ENCODE measurements at places on chromosomes 7 and 10.

- DNase-seq: no peak
Measured at GRCh38 chr10:93028883-93029282, 31.7 kb upstream of the CYP26C1 start.

- DNase-seq: peak; percentile 78
Measured at GRCh38 chr10:15209827-15210509, 41.5 kb upstream of the NMT2 start.

DNA sequence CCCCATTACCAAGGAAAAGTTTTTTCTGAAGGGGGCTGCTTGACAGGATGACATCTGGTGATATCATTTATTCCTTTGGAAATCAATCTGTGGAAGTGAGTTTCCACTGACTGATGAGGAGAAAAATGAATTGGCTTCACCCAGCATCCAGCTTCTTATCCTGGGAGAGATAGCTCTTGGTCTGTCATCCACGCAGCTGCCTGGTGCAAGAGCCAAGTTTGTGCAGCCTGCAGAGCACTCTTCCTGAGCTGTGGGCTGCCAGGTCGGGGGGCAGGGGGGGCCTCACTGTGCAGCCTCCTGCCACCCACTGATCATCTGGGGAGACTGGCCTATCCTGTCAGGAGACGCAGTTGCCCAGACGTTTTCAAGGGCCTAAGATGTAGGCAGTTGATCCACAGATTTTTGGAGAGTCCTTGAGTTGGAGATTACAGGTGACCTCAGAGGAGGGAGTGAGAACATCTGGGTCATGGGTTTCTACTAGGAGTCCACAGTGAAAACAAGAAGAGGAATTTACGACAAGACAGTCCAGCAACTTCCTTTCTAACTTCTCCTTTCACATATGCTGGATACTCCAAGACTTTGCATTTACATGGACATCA, 75.4 kb downstream of the EGFR start:
- DNase-seq: no peak

DNA sequence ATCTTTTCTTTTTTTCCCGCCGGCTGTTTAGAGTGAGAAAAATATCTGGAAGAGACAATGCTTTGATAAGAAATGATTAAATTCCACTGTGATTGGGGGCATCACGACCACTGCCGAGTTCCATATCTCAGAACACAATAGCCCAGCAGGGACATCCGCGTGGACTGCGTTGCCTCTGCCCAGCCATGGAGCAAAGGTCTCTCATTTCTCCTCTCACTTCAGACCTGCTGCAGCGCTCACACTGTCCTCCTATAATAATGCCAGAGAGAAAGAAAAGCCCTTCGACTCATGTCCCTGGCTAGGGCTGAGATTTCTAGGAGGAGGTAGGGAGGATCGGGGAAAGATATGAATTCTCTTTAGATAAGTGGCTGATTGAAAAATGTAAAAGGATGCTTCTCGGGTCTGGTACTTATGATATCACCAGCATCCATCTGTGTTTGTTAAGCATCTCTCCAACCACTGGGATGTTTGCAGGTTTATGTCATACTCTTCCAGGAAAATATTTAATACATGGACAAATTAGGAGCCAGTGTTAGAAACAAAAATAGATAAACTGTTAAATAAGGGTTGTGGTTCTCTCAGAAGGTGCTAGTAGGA, 472.9 kb upstream of the AKR1E2 start:
- no peak for DNase-seq

- DNase-seq: no peak
Measured at GRCh38 chr7:7569081-7569527, 2.4 kb downstream of the MIOS start.

GRCh38 chr7:50807026-50807730, 24.5 kb upstream of the GRB10 start:
- no peak for DNase-seq

GRCh38 chr10:43689007-43689491, 40.4 kb upstream of the ZNF32 start:
- DNase-seq: no peak

DNA sequence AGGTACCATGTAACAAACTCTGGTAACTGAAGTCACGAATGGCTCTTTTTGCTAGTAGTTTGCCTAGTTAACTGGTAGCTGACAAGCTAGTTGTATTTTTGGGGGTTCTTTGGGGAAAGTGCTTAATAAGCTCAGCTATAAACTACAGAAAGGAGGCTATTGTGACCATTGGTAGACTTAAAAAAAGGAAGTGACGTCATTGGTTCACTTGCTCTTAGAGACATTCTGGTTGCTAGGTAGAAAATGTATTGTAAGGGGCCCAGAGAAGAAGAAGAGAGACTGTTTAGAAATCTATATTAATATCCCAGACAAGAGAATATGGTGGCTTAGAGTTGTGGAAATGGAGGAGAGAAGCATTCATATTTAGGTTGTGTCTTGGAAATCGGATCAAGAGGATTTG, 103.0 kb downstream of the NXPH1 start:
- DNase-seq: no peak

- no peak for DNase-seq
Measured at GRCh38 chr10:97687785-97688781, 1.0 kb upstream of the AVPI1 start.

DNA sequence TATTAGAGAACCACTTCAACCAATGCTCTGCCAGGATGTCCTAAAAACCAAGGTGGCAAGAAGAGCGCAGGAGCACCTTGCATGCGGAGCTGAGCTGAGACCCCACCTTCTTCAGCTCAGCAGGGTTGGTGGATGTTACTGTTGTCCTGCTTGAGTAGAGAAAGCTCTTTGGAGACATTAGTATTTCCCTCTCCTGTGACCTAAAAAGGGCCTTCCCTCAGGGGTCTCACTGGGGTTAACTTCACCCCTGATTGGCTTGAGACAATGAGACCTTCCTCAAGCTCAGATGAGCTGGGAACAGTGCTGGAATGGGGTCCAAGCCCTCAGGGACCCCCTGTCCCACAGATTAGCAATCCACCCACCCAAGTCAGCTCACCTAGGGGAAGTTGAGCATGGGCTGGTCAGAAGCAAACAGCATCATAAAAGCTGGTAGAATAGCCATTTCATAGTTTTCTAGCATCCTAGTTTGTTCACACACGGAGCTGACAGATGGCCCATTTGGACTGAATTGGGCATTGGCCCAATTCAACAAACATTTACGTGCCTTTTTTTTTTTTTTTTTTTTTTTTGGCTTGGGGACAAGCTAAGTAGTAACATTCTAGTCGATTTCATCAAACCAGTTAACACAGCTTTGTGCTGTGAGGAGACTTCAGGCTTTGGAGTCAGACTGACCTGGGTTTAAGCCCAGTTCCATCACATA, 100.6 kb upstream of the HABP2 start:
- no peak for DNase-seq

- DNase-seq: no peak
Measured at GRCh38 chr10:12390733-12391132, 41.4 kb downstream of the CAMK1D start.

DNA sequence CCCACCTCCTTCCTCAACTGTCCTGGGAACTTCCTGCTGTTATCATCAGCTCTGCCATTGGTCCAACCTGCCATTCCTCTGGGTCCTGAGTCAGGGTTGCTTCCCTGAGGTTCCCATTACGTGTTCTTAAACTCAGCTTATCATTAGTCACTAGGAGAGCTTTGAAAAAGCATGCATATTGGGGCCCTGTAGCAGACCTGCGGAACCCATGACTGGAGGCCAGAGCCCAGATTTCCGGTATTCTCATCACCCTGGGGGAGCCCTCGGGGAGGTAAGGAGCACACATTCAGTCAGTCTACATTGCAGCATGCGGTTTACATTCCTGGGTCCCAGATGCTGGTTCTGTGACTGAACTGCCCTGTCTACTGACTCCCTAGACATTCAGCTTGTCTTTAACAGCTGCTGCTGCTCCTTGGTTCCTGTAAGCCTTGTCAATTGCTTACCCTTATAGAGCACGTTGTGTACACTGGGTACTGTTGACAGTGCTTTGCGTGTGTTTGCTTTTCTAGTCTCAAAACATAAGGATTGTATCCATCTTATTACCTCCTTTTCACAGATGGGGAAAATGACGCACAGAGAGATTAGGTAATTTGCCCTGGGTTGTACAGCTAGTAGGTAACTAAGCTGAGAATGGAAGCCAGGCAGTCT, 12.8 kb downstream of the CDHR3 start:
- DNase-seq: no peak

DNA sequence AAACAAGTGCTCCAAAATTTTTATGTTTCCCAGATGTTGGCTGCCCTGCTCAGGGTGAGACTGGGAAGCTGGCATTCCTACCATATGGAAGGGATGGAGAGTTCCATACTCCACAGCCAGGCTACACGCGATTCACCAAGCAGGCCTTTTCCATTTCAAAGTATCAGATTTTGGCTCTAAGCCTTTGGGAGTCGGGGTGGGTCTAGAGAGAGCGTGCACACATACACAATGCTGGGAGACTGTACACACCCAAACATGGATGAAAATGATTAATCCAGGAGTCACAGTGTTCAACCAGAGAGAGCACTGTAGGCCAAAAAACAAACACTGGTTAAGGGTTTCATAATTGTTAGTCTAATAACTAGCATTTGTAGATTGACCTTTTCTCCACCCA, 295.0 kb downstream of the BICC1 start:
- no peak for DNase-seq

- no peak for DNase-seq
Measured at GRCh38 chr7:23184709-23185359, 3.0 kb downstream of the NUP42 start.

- DNase-seq: no peak
Measured at GRCh38 chr7:730501-731439, 3.7 kb upstream of the PRKAR1B start.

GRCh38 chr10:36265741-36266140, 623.6 kb upstream of the FZD8 start:
- DNase-seq: no peak

DNA sequence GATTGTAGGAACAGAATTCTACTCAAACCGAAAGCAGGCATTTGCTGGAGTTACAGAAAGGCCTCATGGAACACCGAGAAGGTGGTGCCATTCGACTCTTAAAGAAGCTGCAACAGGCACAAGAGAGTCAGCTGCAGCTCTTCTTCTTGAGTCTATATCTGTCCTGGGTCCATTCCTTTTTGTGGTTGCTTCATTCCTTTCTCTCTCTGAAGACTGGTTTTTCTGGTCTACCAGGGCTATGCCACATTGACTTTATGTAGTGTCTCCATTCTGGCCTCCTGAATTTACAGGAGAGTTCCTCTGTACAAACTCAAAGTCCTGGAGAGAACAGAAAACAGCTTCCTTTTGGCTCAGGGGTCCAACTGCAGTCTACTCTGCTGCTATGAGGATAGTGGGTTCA, 132.8 kb downstream of the CFTR start:
- no peak for DNase-seq

DNA sequence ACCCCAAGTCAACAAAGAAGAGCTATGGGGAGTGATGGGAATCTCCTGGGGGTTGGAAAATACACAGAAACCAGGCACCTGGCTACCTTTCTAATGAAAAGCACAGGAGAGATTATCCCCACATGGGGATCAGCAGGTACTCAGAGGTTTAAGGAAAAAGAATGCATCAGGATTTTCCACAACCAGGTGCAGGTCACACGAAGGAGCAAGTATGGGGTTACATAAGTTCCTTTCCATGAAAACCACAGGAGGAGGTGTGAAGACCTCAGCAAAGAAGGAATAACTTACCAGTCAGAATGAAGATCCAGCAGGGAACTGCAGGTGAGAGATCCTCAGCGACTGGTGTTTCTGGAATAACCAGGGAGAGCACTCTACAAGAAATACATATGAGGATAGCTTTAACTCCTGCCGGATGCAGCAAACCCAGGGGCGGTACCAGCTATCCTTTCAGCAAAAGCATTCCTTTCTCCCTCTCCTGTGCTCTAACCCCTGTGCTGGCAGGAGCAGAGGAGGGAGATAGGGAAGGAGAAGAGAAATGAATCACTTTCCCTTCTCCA, 116.7 kb upstream of the TMEM106B start:
- DNase-seq: no peak

- no peak for DNase-seq
Measured at GRCh38 chr10:103637011-103637410, 143.5 kb downstream of the NEURL1 start.

DNA sequence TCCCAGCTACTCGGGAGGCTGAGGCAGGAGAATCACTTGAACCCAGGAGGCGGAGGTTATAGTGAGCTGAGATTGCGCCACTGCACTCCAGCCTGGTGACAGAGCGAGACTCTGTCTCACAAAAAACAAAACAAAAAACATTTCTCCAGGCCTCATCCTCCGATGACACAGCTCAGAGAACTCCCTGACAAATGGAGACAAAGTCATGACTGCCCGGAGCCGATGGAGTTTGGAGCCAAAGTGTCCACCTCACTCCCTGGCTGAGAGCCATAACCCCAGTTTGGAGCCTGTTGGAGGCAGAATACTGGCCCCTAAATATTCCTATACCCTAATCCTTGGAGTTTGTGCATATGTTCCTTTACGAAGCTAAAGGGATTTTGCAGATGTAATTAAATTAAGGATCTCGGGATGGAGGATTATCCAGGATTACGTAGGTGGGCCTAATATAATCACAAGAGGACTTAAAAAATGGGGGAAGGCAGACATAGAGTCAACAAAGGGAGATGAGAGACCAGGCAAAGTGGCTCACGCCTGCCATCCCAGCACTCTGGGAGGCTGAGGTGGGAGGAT, 22.7 kb downstream of the SSC4D start:
- DNase-seq: no peak

- no peak for DNase-seq
Measured at GRCh38 chr7:108463613-108464012, 7.4 kb upstream of the NRCAM start.

DNA sequence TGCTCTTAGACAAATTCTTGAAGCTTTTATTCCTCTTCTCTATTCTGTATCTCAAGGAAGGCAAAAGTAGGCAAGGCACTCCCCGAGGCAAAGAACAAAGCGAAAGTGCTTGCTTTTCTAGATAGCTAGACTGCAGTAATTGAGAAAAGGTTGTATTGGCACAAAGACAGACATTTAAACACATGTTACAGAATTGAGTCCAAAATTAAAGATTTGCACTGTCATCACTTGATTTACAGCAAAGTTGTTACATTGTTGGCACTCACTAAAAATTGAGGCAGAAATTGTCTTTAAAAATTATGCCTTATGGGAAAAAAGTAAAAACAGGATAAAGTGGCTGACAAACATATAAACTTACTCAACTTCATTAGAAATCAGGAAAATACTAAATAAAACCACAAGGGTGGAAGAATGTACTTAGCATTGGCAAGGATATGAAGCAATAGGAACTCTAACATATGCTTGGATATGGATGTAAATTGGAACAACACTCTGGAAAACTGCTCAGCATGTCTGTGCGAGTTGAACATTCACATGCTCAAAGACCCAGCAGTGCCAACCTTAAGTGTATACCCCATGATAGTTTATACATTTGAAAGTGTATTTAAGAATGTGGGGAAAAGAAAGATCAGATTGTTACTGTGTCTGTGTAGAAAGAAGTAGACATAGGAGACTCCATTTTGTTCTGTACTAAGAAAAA, 491.3 kb downstream of the GLRX3 start:
- DNase-seq: no peak

- no peak for DNase-seq
Measured at GRCh38 chr7:94514140-94514889, 4.7 kb downstream of the CASD1 start.

GRCh38 chr10:122475100-122475499, 13.7 kb downstream of the HTRA1 start:
- no peak for DNase-seq
